ENCODE measurements at places on chromosomes 12 and 14. TPM values are rescaled to one million over a fixed set of nuclear protein-coding genes. Genes with fewer than 3 reads are reported as not detected.

DNA sequence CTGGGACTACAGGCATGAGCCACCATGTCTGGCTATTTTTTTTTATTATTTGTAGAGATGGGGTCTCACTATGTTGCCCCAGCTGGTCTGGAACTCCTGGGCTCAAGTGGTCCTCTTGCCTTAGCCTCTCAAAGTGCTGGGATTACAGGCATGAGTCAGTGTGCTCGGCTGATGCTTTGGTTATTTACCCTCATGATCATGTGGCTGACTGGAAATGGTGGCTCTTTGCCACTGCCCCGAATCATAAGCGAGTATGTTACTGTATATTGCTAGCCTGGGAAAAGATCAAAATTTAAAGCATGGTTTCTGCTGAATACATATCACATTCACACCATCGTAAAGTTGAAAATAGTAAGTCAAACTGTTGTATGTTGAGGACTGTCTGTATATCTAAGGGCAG, 101.1 kb downstream of the RGS6 start:
- no peak for DNase-seq

DNA sequence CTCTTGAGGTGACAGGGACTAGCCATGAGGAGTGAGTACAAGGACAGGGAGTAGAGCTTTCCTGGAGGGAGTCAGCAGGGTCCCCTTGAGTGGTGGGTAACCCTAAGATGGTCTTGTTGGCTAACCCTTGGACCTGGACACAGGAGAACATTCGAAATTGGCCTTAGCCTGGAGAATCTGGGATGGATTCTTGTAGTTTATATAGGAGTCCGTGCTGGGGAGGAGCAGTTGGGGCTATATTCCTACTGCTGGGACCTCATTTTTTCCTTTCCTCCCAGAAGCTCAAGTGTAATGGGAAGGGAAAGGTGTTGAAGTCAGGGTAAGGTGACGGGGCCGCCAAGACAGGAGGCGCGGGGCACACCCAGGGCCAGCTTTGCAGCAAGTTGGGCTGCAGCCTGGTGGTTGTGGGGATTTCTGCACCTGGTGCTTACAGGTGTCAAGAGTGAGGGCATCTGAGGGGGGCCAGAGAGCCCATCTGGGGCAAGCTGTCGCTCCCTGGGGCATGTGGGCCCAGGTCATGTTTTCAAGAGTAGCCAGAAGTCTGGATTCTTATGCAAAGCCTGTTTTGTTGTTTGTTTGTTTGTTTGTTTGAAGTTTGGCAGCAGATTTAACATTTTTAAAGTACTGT, 5.1 kb downstream of the BCL7A start:
- no peak for DNase-seq

GRCh38 chr12:98945864-98946263, 300.8 kb downstream of the APAF1 start:
- DNase-seq: no peak

DNA sequence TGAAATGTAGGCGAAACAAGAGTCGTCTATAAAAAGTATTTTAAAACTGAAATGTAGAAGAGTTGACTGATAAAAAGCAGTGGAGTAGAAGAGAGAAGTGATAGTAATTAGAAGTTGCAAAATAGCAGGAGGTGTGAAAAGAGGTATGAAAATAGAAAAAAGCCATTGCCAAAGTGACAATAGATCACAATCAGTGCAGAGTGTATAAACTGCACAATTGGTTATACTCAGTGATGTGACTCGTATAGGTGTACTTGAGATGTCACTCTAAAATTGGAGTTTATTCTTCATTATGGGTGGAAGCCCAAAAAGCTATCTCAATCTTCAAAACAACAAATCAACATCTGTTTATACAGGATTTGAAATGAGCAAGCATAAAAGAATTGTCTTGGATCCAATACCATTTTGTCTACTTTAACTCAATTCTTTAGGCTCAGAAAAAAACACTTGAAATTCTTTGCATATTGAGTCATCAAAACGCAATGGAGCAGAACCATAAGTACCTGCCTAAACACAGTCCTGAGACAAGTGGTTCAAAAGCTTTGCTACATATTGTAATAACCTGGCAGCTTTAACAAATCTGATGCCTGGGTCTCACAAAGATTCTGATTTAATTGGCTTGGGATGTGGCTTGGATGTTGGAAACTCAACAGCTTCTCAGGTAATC, 8.8 kb downstream of the IKBIP start:
- DNase-seq: no peak

MYF6 gene
- total RNA-seq: not detected

TAS2R50 gene
- not detected for total RNA-seq

SLC11A2 gene
- 21.6 TPM for total RNA-seq

LYZ gene
- total RNA-seq: not detected

FAM186B gene
- not detected for total RNA-seq
